ENCODE measurements at places on chromosomes 6 and 20.

DNA sequence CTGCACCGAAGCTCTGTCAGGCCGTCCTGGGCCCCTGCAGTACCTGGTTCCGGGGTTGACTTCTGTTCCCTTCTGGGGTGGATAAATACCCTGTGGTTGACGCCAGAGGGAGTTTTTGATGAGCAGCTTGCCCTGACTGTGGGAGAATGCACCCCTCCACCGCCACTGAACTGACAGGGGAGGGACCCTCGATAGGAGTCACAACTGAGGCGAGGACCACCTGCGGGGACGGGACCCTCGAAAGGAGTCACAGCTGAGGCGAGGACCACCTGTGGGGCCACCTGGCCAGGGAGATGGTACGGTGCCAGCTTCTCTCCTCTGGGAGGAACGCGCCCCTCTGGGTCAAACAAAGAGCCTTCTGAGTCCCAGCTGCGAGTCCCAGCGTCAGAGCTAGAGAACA lies 100.1 kb upstream of the FRMD1 start:
- no peak for DNase-seq

- DNase-seq = no peak
These were observed 71.4 kb downstream of the KLHL32 start for GRCh38 chr6:96995903-96996302.

DNA sequence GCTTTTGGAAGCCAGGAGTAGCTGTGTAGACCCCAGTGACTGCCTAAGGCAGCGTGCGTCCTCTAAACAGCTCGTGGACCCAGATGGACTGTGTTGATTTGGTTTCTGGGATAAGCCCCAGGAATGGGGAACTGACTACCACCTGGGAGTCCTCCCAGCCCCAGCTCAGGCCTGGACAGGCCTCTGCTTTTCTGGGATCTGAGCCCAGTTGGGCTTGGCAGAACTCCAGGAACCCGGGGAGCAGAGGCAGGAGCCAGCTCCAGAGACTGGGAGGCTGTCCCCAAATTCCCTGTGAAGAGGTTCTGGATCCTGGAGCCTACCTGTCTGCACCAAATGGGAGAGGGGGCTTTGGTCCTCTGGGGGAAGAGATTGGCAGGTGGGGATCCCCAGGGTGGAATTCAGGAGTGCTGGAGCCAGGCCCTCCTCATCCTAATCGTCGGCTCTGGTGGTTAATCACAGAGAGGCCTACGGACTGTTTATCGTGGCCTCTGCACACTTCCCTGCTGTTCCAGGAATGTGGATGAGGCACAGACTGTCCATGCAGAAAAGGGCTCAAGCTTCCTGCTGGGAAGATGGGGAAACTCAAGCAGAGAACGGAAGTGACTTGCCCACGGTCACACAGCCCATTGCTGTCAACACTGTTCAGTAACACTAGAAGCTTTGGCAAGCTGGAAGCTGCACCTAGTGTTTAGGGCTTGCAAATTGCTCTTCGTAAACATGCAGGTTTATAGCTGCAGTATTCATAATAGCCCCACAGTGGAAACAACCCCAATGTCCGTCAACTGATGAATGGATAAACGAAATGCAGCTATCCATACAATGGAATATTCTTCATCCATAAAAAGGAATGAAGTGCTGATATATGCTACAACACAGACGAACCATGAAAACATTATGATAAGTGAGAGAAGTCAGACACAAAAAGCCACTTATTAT lies 100.6 kb downstream of the KCNB1 start:
- no peak for DNase-seq

DNA sequence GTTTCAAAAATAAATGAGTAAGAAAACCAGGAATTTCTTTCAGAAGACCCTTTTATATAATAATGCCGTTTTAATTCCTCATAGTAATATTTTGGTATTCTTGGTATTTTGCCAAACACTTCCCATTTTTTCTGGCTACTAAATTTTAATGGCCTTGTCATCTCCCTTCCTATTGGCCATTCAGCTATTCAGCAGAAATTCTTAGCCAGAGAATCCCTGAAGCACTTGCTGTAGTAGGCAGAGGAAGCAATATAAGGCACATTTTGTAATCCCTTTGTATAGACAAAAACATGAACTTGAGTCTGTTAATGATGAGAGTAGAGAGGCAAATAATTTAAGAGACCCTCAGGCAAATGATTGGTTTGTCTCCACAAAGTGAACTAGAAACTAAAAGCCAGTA lies 118.4 kb upstream of the LAMP5 start:
- DNase-seq = no peak

- DNase-seq = no peak
These were observed 5.6 kb downstream of the PCIF1 start for GRCh38 chr20:45940053-45940452.

DNA sequence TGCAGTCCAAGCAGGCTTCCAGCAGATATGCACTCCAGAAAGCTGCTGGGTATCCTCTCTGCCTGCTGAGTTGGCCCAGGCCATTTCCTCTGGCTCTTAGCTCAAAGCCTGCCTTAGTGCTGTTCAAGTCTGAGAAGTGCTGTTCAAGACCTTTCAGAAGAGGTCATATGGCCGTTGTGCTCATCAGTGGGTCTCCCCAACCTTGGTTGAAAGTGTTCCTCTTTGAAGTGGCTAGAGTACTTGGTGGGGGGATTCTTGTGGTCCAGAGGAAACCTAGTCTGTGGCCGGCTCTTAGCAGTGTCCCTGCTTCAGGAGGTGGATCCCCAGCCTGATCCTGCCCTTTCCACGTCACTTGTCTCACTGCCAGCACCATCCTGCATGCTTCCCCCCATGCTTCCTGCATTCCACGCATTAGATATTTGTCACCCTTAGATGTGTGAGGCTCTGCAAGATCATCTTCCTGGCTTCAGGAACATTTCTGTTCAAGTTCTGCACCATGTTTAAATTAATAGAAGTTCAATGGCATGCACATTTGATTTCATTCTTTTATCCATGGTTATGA lies 105.0 kb downstream of the FIG4 start:
- no peak for DNase-seq

GRCh38 chr6:44225579-44226325 lies 2.4 kb downstream of the SLC29A1 start:
- DNase-seq = no peak

DNA sequence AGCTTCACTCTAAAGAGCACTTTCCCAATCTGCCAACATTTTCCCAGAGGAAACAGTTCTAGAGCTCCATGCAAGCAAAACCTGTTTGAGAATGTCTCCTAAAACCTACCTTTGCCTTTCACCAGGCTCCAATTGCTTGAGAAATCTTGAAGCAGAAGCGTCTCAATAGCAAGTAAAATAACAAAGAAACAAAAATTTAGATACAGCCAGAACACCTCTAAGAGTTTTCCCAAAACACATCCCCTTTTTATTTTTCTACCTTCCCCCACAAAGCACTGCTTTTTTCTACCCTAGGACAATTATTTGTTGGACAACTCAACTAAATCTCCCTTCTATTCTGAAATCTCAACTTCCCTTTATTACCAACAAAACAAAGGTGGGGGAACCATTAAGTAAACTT lies 3.6 kb downstream of the VGLL2 start:
- no peak for DNase-seq

Data from cortex of kidney (tissue), 1 donor.